ENCODE measurements at places on chromosomes 3 and 15.

DNA sequence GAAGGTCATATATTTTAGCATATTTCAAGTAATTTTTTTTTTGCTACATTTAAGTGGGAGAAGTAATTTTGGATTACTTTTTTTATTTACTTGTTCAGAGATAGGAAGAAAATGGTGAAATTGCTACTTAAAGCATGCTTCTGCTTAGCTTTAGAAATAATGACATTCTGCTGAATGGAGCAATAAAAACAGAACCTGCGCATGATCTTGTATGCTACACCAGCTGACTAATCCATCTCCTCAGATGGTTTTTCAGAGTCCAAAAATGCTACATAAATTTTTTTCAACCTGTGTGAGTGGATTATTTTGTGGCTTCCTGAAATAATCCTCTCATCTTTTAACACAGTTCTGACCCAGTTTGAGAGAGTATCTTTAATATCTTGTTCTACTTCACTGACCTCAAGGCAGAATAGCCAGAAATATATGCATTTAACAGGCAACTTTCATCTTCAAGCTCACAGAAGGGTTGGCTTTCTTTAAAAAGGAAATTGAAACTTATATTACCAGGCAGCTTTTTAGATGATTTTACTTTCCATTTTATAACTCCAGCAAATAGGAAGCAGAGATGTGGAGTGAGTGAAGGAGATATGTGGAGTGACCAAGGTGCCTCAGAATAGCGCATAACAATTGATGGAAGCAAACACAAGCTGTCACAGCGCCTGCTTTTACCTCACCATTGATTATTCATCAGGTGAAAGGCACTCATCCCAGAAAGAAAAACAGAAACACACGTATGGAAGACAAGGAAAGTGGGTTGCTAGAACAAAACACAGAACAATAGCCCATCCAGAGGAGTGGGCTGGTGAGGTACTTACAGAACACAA lies 136.6 kb downstream of the TGFBR2 start:
- no peak for DNase-seq

- no peak for DNase-seq
These were observed 63.0 kb upstream of the SMAD3 start for GRCh38 chr15:67002368-67002767.

GRCh38 chr3:55090291-55090690 lies 162.4 kb upstream of the LRTM1 start:
- no peak for DNase-seq

DNA sequence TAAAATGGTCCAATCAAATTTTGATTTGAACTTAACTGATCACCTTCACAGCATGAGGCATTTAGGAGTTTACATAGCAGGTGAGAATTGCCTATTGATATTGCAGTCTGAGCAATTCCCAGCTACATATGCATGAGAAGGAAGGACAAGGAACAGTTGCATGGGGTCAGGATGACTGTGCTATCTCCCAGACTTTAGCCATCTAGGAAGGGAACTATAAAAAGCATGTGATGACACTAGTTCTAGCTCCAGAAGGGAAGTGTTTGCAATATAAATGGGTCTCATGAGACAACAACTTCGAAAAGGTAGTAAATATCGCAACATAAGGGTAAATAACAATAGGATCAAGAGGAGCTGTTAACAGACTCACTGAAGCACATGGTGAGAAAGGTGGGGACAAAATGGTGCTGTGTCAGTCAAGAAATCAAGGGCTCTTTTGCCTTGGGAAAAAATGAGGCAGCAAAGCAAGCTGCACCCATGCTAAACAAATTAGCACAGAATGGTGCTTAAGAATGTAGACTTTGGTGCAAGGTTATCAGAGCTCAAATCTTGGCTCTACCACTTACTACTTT lies 90.4 kb upstream of the SLC2A2 start:
- DNase-seq = no peak

DNA sequence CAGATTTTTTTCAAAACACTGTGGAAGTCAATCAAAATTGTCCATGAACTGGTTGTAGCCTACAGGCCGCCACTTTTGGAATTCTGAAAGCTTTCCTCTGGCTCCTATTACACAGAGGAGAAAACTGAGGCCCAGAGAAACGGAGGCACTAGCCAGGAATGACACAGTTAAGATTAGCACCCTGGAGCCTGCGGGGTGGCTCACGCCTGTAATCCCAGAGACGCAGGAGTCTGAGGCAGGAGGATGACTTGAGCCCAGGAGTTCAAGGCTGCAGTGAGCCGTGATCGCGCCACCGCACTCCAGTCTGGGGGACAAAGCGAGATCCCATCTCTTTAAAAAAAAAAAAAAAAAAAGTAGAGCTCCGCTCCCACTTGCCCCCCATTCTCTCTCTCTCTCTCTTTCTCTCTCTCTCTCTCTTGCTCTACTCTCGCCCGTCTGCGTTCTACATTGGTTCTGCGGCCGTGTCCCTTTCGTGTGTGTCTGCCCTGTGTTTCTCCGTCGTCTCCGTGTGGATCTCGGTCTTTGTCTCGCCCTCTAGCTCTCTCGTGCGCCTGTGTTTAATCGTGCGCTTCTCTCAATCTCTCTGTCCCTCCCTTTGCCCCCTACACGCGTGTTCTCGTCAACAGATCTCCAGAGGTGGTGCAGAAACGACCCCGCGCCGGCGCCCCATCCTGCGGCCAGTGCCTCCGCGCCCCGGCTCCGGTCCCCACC lies 512 bp upstream of the TRH start:
- DNase-seq = no peak

DNA sequence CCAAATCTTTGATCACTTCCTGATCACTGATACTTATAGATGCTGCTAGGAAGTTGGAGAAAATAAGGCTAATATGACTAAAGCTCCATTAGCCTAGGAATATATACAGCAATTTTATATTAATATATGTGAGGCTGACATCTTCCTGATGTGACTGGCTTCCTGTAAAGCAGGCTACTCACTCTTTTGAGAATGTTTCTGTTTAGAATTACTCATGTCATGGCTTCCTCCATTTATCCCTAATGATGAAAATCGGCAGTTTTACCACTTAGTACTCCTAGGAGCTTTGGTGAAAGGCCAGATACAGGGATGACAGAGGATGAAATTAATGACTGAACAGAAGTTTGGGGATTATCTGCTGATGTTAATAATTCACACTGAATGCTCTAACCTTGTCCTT lies 3.9 kb upstream of the MAP1A start:
- no peak for DNase-seq
